ENCODE measurements at places on chromosomes 12 and 14.

- DNase-seq: no peak
These were observed 40.3 kb downstream of the ADIPOR2 start for GRCh38 chr12:1731019-1731687.

DNA sequence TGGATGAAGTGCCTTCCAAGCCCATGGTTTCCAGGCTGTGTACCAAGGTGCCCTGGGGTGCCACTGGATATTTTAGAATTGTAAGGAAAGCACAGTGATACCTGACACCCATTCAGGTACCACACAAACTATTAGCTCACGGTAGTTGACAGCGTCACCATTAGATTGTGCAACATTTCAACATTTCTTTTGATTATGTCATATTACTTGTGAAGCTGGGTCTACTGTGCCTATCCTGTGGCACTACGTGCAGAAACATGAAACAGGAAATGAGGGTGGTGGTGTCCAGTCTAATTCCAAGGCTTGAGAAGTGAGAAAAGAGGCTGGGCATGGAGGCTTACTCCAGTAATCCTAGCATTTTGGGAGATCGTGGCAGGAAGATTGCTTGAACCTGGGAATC, 75.5 kb upstream of the CPM start:
- DNase-seq: no peak

- DNase-seq: no peak
These were observed 81.0 kb downstream of the DUSP16 start for GRCh38 chr12:12481631-12482030.

GRCh38 chr12:109673884-109674283, 39.7 kb upstream of the FAM222A start:
- DNase-seq: no peak

- DNase-seq: no peak
These were observed 99.8 kb downstream of the DAD1 start for GRCh38 chr14:22489244-22489545.

DNA sequence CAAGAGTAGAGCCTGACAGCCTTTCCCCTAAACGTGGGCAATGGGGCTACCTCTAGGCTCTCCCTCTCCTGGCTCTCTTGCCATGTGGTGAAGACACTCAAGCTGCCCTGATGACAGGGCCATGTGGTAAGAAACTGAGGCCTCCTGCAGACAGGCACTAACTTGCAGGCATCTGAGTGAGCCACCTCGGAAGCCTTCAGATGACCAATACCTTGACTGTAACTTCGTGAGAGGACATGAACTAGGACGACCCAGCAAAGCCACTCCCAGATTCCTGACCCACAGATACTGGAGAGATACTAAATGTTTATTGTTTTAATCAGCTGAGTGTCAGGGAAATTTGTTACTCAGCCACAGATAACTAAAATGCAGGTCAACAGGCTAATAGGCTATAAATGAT, 96.4 kb downstream of the EFCAB11 start:
- DNase-seq: no peak

GRCh38 chr14:75984674-75985073, 889 bp upstream of the IFT43 start:
- no peak for DNase-seq

Data from GM04503 (cell line).